ENCODE measurements at places on chromosomes 4 and X.

- DNase-seq, result no peak
Observed at GRCh38 chr4:80309294-80310004, 26.1 kb upstream of the CFAP299 start.

DNA sequence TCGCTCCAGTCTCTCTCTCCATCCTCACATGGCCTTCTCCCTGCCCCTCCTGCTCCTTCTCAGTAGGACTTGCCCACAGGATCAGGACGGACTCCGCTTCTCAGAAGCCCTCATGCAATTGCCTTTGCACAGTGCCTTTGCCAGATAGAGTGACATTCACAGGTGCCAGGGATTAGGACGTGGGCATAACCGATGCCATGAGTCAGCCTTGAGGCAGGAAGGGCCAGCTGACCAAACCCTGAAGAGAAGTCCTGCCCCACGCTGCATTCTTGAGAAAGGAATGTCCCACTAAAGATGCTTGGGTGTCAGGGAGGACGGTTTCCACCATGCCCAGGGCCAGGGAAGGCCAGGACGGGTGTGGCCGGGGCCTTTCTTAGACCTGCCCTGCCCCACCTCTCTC is 6.6 kb upstream of the GRPEL1 start:
- no peak for DNase-seq

DNA sequence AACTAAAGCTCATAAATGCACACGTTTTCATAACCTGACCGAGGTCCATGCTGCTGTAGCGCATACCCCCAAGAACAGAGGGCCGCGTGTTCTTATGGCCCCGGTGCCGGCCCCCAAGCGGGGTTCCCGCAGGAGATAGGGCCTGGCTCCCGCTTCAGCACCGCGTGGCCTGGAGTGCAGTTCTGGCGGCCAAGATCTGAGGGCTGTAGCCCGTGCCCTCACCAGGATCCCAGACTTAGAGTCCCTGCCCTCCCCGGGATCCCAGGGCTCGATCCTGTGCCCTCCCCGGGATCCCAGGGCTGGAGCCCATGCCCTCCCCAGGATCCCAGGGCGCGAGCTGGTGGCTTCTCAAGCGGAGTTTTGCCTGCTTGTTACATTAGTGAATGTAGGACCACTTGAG is 1.0 kb upstream of the GRPEL1 start:
- no peak for DNase-seq

DNA sequence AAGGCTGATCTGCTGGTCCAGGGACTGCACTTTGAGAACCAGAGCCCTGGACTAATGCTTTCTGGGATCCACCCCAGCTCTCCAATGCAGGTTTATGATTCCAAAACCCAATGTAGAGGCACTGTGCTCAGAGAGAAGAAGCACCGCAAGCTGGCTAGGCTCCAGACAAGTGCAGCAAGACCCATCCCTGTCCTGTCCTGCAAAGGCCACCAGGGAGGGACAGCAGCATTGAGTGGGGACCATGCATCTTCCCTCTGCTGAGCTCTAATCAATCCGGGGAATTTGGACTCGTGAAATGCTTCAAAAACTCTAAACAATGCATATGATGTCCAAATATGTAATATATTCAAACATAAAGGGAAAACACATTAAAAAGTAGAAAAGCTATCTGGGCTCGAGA is 10.8 kb upstream of the NSG1 start:
- DNase-seq, result no peak

DNA sequence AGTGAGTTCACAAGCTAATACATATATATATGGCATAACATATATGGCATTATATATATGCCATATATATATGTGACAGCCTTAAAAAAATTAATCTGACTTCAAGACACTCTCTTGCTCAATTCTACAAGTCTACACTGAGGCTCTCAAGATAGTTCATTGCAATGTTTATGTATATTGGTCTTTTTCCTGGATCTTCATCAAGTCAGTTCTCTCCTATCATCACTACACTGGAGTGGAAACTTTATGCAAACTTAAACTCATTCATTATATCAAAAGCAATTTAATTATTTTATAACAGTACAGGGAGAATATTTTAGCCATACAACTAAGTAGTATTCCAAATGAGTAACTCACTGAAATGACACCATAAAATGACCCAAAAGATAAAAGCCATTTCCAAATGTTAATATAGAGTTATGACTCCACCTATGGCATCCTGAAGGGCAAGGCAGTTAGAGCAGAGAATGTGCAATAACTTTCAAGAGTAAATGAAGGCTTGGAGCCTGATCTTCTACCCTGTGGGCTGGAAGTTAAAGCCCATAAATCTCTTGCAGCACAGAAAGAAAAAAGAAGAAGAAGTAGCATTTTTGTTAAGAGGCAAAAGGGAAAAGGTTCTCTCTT is 176.3 kb upstream of the SLIT2 start:
- no peak for DNase-seq

DNA sequence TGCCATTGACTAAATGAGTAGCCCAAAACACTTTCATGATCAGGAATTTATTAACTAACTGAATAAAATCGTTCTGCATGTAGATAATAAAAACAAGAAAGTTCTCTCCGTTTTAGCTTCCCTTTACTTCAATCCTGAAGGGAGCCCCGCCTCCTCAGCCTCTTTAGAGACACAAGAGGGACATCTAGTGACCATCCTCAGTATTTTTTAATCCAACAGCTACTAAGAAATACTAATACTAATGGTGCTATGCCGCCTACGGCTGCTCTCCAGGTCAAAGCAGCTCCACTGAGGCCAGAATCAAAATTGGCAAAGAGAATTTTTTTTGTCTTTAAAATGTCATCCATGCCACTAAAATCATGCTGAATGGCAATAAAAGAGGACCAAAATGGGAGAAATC is 3.2 kb upstream of the PCDH19 start:
- no peak for DNase-seq

DNA sequence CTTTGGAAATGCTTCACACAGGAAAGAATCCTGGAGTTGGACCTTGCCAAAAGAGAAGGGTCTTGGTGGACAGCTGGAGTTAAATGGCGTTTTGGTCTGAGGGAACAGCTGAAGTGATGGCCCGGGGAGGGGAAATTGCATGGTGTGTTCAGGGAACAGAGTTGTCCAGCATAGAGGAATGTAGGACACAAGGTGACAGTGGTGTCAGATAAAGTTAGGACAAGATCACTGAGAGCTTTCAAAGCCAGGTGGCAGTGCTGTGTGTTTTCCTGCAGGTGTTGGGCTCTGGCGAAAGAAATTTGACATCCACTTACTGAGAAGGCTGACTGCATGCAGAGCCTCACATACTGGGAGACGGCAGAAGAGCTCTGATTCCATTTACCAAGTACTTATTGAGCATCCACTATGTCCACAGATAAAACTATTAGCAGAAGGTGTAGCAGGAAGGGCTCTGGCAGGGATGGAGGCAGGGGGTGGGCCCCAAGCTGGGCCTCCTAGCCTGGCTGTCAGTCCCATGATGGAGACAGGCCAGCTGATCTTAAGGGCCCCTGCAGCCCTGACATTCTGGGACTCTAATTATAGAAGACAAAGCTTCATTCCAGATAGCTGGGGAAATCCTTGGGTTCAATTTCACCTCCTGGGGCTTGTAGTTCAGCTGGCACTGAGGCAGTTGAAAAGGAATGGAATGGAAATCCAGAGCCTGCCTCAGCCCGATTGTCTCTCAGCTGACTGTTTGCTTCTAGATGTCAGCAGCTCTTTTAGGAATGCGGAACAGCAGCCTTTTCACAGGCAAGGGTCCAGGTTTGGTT is 150.2 kb upstream of the MAMLD1 start:
- DNase-seq, result no peak

DNA sequence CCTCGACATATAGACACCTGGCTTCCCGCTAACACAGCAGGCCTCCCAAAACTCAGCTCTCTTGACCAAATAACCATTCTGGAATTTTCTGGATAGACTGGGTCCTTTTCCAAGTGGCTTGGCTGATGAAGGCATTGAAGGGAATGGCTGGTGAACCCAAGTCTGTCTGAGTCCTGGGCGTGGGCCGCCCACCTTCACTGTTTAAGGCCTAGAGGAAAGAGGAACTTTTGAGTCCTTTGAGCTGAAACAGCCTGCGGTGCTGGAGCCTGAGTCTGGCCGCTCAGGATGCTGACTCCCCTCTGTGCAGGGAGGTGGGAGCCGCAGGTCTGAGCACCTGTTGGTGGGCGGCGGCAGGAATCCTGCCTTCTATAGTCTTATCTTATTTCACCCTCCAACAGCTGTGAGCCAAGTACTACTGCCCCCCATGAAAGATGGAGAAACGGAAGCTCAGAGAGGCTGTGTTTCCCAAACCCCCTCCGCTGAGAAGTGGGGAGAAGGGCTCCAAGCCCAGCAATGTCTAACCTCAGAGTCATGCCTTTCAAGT is 23.4 kb downstream of the ACOX3 start:
- no peak for DNase-seq

DNA sequence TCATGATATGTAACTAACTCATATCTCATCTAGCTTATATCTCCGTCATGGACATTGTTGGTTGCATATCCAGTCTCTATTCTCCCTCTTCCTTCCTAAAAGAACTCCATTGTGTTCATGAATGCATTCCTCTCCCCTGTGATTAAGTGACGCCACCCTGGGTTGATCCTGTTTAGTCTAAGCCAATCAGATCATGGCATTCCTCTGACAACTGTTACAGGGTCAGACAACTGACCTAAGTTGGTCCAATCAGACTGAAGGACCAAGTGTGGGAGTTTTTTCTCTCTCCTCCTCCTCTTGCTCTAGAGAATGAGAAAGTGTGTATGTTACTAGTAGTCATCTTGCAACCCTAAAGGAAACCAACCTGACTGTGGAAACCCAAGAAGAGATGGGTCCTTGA is 3.6 kb downstream of the APOO start:
- no peak for DNase-seq

DNA sequence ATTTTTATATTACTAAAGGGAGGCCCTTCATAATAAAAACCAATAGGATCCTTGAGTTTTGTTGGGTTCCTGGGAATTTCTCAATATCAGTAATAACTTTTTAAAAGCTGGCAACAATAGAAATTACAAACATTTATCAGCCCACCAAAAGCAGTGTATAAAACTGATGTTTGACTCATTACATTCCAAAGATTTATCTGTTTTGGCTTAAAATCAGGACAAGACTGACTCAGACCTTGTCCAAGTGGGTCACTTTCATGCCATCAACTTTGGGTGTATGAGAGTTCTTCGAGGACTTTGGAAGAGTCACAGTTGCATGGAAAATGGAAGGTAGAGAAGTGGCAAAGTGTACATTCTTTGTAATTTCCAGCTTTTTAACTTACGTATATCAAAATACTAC is 102.8 kb downstream of the FRMPD4 start:
- DNase-seq, result no peak

GRCh38 chr4:165905405-165906027 is 32.5 kb downstream of the TLL1 start:
- no peak for DNase-seq

GRCh38 chrX:42804524-42804923 is 26.6 kb upstream of the PPP1R2C start:
- DNase-seq, result no peak

- no peak for DNase-seq
Observed at GRCh38 chr4:6753891-6754290, 28.6 kb upstream of the KIAA0232 start.

GRCh38 chr4:120001850-120002249 is 64.8 kb downstream of the MAD2L1 start:
- no peak for DNase-seq

- DNase-seq, result peak; percentile 48
Observed at GRCh38 chr4:77095101-77095821, 19.5 kb upstream of the CCNI start.

DNA sequence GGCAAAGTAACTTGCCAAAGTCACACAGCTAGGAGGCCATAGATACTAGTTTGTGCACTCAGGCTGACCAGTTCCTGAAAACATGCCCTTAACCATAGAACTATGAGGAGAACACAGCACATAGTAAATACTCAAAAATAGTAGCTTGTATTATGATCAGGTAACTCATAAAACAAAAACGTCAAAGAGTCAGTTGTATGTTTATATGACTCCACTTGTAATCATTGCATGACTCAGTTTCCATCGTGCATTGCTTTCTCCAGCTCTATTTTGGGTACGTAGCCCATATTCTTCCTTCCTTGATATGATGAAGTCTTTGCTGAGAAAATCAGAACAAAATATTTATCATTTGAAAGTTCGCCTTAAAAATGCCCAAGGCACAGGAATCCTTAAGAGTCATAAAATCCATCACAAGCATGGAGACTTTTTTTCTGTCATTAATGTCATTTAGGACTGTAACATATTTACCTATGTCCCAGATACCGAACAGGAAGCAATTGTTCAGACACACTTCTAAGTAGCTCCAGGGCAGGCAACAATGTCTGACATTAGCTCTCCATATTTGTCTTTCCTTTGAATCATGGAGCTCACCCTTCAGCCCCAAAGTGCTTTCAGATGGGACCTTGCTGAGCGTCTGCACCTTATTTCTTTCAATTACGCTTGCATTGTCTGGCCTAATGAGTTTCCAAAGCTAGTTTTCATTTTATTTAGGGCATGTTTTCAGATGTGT is 11.2 kb upstream of the MID1 start:
- no peak for DNase-seq

- no peak for DNase-seq
Observed at GRCh38 chr4:72388521-72388920, 180.5 kb downstream of the ADAMTS3 start.

- no peak for DNase-seq
Observed at GRCh38 chr4:40916880-40917279, 167.1 kb downstream of the NSUN7 start.

- no peak for DNase-seq
Observed at GRCh38 chrX:7399373-7399772, 251.4 kb upstream of the PUDP start.

DNA sequence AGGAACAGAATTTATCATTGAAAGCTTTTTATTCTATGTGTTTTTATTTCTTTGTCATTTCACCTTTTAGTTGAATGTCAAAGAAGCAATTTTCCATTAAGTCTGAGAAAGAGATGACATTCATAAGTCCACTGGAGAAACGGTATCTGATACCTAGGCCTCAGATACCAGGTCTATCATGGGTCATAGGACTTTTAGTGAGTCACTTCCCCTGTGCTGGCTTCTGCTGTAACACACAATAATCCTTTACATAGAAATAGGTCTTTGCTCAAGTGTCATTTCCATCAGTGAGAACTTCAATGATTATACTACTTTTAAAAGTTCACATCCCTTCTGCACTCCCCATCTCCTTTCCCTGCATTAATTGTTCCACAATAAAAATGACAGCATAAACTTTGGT is 125.5 kb upstream of the ARMCX2 start:
- DNase-seq, result no peak

All from CD8-positive, alpha-beta T cell (primary cell).